SJSA1 (cell line): ENCODE measurements at places on chromosomes 2 and 18. TPM values are rescaled to one million over a fixed set of nuclear protein-coding genes. Genes with fewer than 3 reads are reported as not detected.

DNA sequence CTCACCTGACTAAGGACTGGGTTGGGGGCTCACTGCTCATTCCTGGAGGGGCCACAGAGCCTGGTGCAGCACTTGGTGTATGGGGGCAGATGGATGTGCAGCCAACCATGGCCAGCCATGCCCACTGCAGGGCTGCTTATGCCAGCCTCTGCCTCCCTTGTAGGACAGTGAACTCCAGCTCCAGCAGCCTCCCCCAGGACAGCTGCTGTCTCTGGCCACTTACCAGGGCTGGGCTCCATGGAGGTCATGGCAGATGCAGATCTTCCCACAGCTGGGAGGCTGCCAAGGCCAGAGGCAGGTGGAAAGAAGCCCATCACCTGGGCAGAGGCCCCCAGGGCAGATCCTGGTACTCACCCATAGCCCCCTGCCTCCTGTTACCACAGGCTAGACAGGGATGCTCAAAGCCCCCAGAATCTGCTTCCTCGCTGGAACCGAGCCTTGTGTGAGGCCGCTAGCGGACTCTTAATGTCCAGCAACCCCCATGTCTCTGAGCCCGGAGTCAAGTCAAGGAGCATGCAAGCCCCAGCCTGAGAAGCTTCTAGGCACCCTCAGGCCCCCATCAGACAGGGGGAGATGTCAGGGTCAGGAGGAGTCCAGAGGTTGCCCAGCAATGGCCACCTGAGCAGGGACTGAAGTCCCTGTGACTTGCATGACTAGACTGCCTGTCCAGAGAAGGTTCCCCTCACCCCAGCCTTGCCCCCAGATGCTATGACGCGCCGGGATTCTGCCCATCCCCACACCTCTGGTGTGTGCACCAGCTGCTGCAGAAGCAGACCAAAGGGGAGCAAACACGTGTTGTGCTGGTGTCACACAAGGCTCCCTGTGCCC is 123.6 kb downstream of the TWIST2 start:
- peaks cover 24% of the 10 kb centered on the region for H3K4me1 ChIP-seq
- DNase-seq, result no peak
- H3K27ac ChIP-seq, result no peak overlapping the region
- H3K36me3 ChIP-seq, result no peaks in the 10 kb centered on the region
- H3K27me3 ChIP-seq, result no peaks in the 10 kb centered on the region

DNA sequence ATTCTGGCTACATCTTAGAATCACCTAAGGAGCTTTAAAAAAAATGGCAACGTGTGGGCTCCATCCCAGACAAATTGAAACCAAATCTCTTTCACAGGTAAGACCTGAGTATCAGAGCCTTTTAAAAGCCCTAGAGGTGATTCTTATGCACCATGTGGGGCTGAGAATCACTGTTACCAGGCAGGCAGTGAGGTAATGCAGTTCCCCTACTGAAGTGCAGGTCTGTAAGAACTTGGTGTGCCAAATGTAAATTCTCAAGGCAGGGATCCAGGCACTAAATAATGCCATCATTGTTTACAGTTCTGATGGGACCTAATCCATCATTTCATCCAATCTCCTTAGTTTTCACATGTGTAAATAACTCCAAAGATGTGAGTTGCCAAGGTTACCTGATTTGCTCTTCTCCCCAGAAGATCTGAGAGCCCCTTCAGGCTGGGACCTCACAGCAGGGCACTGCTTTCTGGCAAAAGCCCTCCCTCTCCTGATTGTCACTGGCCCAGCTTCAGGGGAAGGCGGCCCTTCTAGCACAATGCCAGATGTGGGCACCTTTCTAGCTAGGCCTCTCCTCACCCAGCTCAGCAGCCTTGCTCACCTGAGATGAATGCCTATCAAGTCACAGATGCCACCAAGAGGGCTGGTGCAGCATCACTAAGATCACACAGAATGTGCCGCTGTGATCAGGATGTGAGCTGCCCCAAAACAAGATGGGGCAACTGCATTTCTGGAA is 73.6 kb upstream of the RGPD5 start:
- no peak overlapping the region for H3K4me3 ChIP-seq
- H3K27me3 ChIP-seq, result no peaks in the 10 kb centered on the region
- H3K4me1 ChIP-seq, result no peaks in the 10 kb centered on the region
- no peak overlapping the region for H3K27ac ChIP-seq
- DNase-seq, result no peak

DNA sequence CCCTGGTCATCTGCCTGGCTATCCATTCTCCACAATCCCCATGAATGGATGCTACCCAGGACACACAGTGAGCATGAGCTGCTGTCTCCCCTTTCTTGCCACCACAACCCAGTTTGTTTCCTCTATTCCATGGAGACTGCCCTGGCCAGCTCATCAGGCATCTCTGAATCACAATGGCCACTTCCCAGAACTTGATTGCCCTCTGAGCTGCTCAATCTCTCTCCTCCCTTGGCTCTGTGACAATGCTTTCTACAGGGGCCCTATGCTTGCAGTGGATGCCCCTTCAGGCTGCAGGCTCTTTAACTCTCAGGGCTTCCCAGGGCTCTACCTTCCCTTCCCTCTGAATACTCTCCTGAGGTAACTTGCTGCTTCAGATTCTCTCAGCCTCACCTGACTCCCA is 14.4 kb upstream of the SLC4A5 start:
- no peaks in the 10 kb centered on the region for H3K4me1 ChIP-seq
- no peak for DNase-seq
- H3K27ac ChIP-seq, result no peak overlapping the region

CXCR1 gene
- not detected in 2 replicates for total RNA-seq

GRCh38 chr18:21241301-21242048 is 557 bp upstream of the GREB1L start:
- no peak for DNase-seq
- H3K27ac ChIP-seq, result no peak overlapping the region
- no peak overlapping the region for H3K4me3 ChIP-seq
- peaks cover 10% of the 10 kb centered on the region for H3K4me1 ChIP-seq
- H3K27me3 ChIP-seq, result peaks cover 52% of the 10 kb centered on the region

DNA sequence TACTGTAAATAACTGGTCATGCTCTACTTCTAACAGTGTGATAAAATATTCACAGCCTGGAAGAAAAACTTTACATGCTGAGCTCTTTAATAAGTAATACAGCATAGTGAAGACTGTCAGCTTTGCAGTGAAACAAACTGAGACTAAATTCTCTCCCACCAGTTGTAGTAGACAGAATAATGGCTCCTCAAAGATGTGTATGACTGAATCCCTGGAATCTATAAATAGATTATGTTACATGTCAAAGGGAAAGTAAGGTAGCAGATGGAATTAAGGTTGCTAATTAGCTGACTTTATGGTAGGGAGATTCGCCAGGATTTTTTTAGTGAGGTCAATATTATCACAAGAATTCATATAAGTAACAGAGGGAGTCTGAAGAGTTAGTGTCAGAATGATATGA is 609.5 kb upstream of the VRK2 start:
- H3K4me1 ChIP-seq, result no peaks in the 10 kb centered on the region
- H3K27ac ChIP-seq, result no peak overlapping the region
- no peak overlapping the region for H3K4me3 ChIP-seq

HOXD8 gene
- 13.0 and 16.8 TPM in 2 replicates for total RNA-seq

- H3K4me3 ChIP-seq, result no peak overlapping the region
- peaks cover 60% of the 10 kb centered on the region for H3K27me3 ChIP-seq
- no peak overlapping the region for H3K27ac ChIP-seq
- no peak for DNase-seq
- H3K36me3 ChIP-seq, result no peaks in the 10 kb centered on the region
- peaks cover 9% of the 10 kb centered on the region for H3K4me1 ChIP-seq
Observed at GRCh38 chr2:111035830-111036441, 84.8 kb upstream of the BCL2L11 start.

DNA sequence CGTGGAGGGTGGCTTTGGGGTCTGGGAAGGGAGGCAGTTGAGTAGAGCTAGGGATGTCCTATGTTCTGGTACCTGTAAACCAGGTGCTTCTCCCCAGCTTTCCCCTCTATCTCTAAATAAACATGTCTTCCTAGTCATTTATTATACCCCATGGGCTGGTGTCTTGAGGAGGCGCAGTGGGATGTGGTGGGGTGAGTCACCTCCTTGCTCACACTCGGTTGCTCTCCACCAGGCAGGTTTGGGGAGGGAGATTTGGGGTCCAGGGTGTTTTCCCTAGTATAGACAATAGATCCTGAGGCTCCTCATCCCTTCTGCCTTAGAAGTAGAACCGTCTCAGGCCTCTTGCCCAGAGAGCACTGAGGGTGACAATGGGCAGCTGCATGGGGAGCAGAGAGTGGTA is 5.1 kb downstream of the PSD4 start:
- H3K27ac ChIP-seq, result no peak overlapping the region
- no peak overlapping the region for H3K4me3 ChIP-seq
- H3K27me3 ChIP-seq, result no peaks in the 10 kb centered on the region
- DNase-seq, result no peak

- H3K27me3 ChIP-seq, result no peaks in the 10 kb centered on the region
- DNase-seq, result no peak
- peaks cover 20% of the 10 kb centered on the region for H3K4me1 ChIP-seq
Observed at GRCh38 chr2:74554820-74555531, 456 bp downstream of the DOK1 start.

DNA sequence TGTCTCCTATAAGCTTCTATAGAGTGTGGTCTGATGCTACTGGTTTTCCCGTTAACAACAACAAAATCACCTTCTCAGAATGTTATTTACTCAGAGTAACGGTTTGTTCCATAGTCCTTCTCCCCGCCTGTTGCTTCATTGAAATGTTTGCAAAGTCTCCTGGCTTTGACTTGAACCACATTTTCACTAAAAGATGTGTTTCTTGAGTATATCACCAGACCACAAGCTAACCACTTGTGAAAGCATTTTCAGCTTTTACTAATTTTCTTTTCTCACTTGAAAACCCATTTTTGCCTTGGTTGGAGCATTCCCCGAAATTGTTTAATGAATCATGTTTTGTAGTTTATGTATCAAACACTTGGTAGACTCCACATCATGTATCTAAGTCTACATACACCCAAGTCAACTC is 121.2 kb downstream of the DPP4 start:
- peaks cover 5% of the 10 kb centered on the region for H3K27me3 ChIP-seq
- H3K4me1 ChIP-seq, result no peaks in the 10 kb centered on the region
- H3K27ac ChIP-seq, result no peak overlapping the region

GRCh38 chr2:239469106-239469960 is 68.5 kb upstream of the HDAC4 start:
- H3K27ac ChIP-seq, result no peak overlapping the region
- no peak overlapping the region for H3K4me3 ChIP-seq
- DNase-seq, result peak; percentile 30
- peaks cover 10% of the 10 kb centered on the region for H3K27me3 ChIP-seq
- H3K36me3 ChIP-seq, result no peaks in the 10 kb centered on the region

DNA sequence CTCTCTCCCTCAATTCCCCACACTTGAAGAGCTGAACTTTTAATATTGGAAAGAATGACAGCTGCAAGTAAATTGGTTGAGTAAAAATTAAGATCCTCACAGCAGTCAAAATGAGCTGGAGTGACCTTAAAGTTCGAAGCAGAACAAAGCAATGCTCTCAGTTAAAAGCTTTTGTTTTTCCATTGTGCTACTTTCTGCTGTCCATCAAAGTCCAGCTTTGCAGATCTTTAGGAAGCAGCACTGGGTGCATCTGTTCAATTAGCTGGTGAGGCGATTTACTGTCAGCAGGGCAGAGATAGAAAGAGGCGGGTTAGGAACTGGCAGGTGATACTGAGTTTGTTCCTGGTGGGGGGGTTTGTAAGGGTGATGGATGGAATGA is 834.8 kb downstream of the CPS1 start:
- H3K27ac ChIP-seq, result no peak overlapping the region
- no peak overlapping the region for H3K4me3 ChIP-seq
- H3K36me3 ChIP-seq, result no peaks in the 10 kb centered on the region
- no peak for DNase-seq
- no peaks in the 10 kb centered on the region for H3K27me3 ChIP-seq

SCN7A gene
- 0.05 TPM in 1 of 2 replicates, not detected in the other for total RNA-seq

C18orf32 gene
- 49.3 and 58.4 TPM in 2 replicates for total RNA-seq

CCDC138 gene
- 16.6 and 17.1 TPM in 2 replicates for total RNA-seq

DNA sequence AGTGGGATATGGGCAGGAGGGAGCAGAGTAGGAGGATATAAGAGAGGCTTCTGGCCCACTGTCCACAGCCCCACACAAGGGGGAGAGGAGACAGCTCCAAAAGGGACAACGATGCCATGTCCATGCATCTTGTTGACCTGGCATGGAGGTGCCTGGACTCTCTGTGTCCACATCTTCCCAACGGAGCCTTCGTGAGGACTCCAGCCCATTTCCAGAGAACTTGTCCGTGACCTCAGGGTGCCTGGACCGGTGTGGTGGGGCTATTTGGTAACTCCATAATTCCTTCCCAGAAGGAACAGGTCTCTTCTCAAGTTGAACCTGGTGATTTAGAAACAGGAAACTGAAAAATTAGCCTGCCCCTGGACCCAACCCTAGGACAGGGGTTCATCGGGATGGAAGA is 133.9 kb downstream of the CYP26B1 start:
- no peaks in the 10 kb centered on the region for H3K4me1 ChIP-seq
- H3K27me3 ChIP-seq, result no peaks in the 10 kb centered on the region
- H3K27ac ChIP-seq, result no peak overlapping the region
- peak; percentile 20 for DNase-seq

C18orf63 gene
- total RNA-seq, result not detected in 2 replicates

DNA sequence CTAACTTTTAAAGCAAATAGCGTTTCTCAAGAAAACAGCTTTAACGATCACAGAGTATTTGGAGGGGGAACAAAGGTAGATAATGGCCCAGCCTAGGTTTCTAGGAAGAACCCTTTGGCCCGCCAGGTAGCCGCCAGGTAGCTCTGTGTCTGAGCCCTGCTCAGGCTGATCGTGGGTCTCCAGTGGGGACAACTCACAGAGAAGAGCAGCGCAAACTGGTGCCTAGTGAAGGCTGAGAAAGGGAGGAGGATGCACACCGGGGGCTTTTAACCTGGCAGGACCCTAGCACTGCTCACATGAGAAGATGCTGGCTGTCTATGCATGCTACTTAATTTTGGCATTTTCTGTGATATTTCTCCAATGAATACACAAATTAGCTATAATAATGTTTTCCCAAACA is 5.8 kb downstream of the NGEF start:
- H3K27ac ChIP-seq, result no peak overlapping the region
- H3K36me3 ChIP-seq, result no peaks in the 10 kb centered on the region
- no peak overlapping the region for H3K4me3 ChIP-seq
- no peaks in the 10 kb centered on the region for H3K4me1 ChIP-seq
- no peaks in the 10 kb centered on the region for H3K27me3 ChIP-seq
- no peak for DNase-seq

IL1R1 gene
- 10.0 and 12.7 TPM in 2 replicates for total RNA-seq

EMILIN1 gene
- total RNA-seq, result 168 and 170 TPM in 2 replicates

GRCh38 chr2:172739661-172740266 is 4.1 kb downstream of the RAPGEF4 start:
- no peak overlapping the region for H3K4me3 ChIP-seq
- no peak for DNase-seq
- H3K27me3 ChIP-seq, result peaks cover 36% of the 10 kb centered on the region
- H3K36me3 ChIP-seq, result no peaks in the 10 kb centered on the region
- H3K27ac ChIP-seq, result no peak overlapping the region
